AG04449 (cell line): ENCODE measurements at places on chromosomes 12 and 14.
A peak's percentile ranks its signal among the peaks of the same experiment; 100 is the strongest.

- DNase-seq: no peak
These were observed 70.5 kb upstream of the ATP2B1 start for GRCh38 chr12:89779090-89779489.

DNA sequence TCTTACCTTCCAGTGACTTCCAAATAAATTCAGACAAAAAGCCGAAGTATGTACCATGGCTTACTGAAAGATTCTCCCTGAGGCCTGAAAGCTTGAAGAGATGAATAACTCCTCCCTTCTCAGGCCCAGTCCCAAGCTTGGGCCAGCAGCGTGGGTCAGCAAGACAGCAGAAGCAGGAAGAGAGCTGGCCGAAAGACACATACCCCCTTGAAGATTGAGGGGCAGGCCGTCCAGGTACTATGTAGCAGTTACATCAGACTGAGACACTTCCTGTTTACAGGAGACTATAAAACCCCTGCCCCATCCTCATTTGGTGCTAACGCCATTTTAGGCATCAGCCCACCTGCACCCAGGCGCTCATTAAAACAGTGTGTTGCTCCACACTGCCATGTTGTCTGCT is 15.0 kb downstream of the NDUFA12 start:
- no peak for DNase-seq

DNA sequence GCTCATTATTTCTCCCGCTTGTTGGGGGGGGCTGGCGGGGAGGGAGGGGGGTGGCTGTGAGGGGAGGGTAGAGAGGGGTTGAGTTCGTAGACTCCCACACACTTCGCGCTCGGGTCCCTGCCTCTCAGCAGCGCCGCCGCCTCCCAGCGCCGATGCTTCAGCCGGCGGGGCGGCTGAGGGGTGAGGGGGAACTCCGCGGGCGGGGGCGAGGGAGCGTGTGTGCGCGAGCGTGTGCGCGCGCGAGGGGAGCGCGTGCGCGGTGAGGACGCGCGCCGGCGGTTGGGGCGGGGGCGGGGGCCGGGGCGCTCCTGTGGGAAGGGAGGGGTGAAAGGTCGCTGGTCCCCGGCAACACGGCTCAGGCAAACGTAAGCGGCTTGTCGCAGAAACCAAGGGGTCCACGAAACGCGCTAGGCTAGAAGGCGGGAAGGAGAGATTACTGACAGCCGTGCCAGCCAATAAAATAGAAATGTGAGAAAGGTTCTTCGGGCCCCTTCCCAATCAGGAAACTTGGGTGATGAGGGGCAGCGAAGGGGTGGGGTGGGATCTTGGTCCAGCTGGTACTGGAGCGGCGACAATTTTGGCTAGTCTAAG is 343 bp upstream of the NOVA1 start:
- DNase-seq: peak; percentile 16

- DNase-seq: no peak
These were observed 741.8 kb downstream of the TMEM121 start for GRCh38 chr14:106268013-106268727.

- DNase-seq: no peak
These were observed 33.8 kb downstream of the CREBL2 start for GRCh38 chr12:12645485-12645884.

DNA sequence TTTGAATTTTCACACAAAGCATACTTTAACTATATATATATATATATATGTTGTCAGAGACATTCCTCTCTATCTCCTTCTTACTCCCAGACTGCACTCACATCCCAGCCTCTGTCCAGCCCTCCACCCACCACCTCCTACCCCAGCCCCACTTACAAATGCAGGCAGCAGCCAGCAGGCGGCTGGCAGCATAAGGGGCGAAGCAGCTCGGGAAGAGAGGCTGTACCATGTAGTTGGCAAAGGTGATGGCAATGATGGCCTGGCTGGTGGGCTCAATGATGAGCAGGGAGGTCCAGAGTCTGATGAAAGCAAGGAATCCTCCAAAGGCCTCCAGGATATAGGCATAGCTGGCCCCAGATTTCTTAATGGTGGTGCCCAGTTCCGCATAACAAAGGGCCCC is 2.5 kb downstream of the SLC7A7 start:
- DNase-seq: no peak

DNA sequence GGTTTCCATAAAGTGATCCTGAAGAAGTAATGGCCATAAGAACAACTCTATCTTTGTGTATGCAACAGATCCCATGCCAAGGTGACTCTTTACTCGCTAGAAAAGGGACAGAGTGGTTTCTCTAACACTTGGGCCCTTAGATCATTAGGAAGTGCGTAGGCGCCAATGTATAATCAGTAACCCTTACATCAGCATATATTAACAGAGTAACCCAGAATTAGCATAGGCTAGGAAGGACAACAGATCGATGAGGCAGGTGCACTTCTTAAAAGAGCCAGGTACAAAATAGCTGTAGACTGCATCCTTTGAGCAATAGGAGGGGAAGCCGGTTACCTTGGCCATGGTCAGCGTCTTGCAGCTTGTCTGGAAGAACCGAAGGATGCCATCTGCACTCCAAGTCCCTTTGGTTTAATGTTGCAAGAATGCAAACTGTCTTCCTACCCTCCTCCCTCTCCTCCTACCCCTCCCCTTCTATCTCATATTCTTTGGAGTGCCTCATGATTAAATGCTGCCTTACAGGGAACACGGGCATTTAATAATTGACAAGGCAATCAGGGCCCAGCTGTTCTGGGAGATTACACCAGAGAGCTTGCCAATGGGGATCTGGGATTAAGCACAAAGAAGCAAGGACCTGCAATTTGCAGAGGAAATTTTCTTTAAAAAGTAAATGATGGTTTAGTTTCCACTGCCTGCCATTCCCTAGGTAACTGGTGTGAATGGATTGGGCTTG is 8.0 kb downstream of the GSG1 start:
- no peak for DNase-seq
